T-helper 17 cell (primary cell): ENCODE measurements at places on chromosomes 12 and 14. TPM values are rescaled to one million over a fixed set of nuclear protein-coding genes. Genes with fewer than 3 reads are reported as not detected.

The SERPINA9 gene
- total RNA-seq: not detected

The CACNB3 gene
- 6.5 TPM for total RNA-seq

The DNAH10 gene
- total RNA-seq: 0.08 TPM

The PLEKHA5 gene
- total RNA-seq: 10.3 TPM

The GPR135 gene
- 2.8 TPM for total RNA-seq
